ENCODE measurements at places on chromosomes 6 and 20. TPM values are rescaled to one million over a fixed set of nuclear protein-coding genes. Genes with fewer than 3 reads are reported as not detected.
A peak's percentile ranks its signal among the peaks of the same experiment; 100 is the strongest.

The C20orf144 gene
- under 0.01 TPM for total RNA-seq

- DNase-seq: no peak
- no peaks in the 10 kb centered on the region for H3K36me3 ChIP-seq
- H3K4me1 ChIP-seq: peaks cover 19% of the 10 kb centered on the region
- no peak overlapping the region for H3K27ac ChIP-seq
- no peak overlapping the region for H3K4me3 ChIP-seq
- no peaks in the 10 kb centered on the region for H3K27me3 ChIP-seq
These were observed 171.8 kb downstream of the BCAS1 start for GRCh38 chr20:53898556-53898931.

DNA sequence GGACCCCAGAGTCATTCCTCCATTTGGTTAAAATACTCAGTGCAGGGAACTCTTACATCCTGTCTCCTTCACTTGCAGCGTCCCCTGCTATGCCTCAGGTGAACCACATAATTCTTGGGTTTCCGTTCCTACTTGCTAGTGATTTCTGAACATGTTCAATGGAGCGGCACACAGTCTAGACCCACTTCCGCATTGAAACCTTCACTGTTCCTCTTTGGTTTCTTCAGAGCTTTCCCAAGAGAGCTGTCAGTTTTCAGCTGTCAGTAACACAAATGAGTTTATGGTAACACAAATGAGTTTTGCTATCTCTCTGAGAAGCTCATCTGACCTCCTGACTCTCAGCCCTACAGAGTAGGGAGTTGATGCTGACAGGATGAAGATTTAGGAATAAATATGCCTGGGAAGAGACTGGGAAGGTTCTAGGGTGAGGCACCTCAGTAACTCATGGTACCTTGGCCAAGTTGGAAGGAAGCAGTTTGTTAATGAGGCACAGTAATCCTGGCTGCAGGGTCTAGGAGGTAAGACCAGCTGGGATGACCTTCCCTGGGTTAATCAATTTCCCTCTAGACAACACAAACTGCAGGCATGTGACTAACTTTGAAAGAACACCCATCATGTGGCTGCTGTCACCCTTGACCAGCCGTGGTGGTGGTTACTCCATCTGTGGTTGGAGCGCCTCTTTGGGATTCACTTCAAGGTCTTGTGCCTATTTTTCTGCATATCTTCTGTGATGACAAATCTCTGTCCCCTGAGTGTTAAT, 5.4 kb downstream of the SYS1 start:
- H3K27me3 ChIP-seq: no peaks in the 10 kb centered on the region
- no peak overlapping the region for H3K4me3 ChIP-seq

- H3K36me3 ChIP-seq: no peaks in the 10 kb centered on the region
- H3K4me3 ChIP-seq: no peak overlapping the region
- H3K27me3 ChIP-seq: no peaks in the 10 kb centered on the region
- H3K27ac ChIP-seq: peak overlapping the region; percentile 3
- H3K4me1 ChIP-seq: peaks cover 40% of the 10 kb centered on the region
These were observed 90.3 kb downstream of the TCP11 start for GRCh38 chr6:35050757-35051330.

The FAM162B gene
- 13.1 TPM for total RNA-seq

- no peak for DNase-seq
- no peaks in the 10 kb centered on the region for H3K36me3 ChIP-seq
- H3K4me3 ChIP-seq: peak overlapping the region; percentile 4
- H3K4me1 ChIP-seq: peaks cover 4% of the 10 kb centered on the region
These were observed 1.7 kb upstream of the ZKSCAN8 start for GRCh38 chr6:28139860-28140543.

GRCh38 chr6:53233309-53233708, 84.7 kb upstream of the GCM1 start:
- DNase-seq: peak; percentile 67
- H3K36me3 ChIP-seq: no peaks in the 10 kb centered on the region
- no peaks in the 10 kb centered on the region for H3K4me1 ChIP-seq
- no peaks in the 10 kb centered on the region for H3K27me3 ChIP-seq
- no peak overlapping the region for H3K4me3 ChIP-seq

- H3K36me3 ChIP-seq: no peaks in the 10 kb centered on the region
- H3K27ac ChIP-seq: no peak overlapping the region
- H3K27me3 ChIP-seq: no peaks in the 10 kb centered on the region
- no peak overlapping the region for H3K4me3 ChIP-seq
- DNase-seq: no peak
These were observed 101.6 kb downstream of the TMEM200A start for GRCh38 chr6:130467146-130468050.

- no peaks in the 10 kb centered on the region for H3K27me3 ChIP-seq
- no peak overlapping the region for H3K4me3 ChIP-seq
- no peak for DNase-seq
- H3K27ac ChIP-seq: no peak overlapping the region
These were observed 41.9 kb upstream of the MYLIP start for GRCh38 chr6:16086965-16087364.

The ZC3H12D gene
- under 0.01 TPM for total RNA-seq

GRCh38 chr6:113039005-113039404, 691.9 kb downstream of the RFPL4B start:
- no peaks in the 10 kb centered on the region for H3K4me1 ChIP-seq
- H3K36me3 ChIP-seq: no peaks in the 10 kb centered on the region
- H3K27ac ChIP-seq: no peak overlapping the region
- no peaks in the 10 kb centered on the region for H3K27me3 ChIP-seq

- no peaks in the 10 kb centered on the region for H3K27me3 ChIP-seq
- no peak overlapping the region for H3K4me3 ChIP-seq
- H3K27ac ChIP-seq: no peak overlapping the region
- no peak for DNase-seq
These were observed 38.0 kb downstream of the TBC1D7 start for GRCh38 chr6:13290335-13290734.

DNA sequence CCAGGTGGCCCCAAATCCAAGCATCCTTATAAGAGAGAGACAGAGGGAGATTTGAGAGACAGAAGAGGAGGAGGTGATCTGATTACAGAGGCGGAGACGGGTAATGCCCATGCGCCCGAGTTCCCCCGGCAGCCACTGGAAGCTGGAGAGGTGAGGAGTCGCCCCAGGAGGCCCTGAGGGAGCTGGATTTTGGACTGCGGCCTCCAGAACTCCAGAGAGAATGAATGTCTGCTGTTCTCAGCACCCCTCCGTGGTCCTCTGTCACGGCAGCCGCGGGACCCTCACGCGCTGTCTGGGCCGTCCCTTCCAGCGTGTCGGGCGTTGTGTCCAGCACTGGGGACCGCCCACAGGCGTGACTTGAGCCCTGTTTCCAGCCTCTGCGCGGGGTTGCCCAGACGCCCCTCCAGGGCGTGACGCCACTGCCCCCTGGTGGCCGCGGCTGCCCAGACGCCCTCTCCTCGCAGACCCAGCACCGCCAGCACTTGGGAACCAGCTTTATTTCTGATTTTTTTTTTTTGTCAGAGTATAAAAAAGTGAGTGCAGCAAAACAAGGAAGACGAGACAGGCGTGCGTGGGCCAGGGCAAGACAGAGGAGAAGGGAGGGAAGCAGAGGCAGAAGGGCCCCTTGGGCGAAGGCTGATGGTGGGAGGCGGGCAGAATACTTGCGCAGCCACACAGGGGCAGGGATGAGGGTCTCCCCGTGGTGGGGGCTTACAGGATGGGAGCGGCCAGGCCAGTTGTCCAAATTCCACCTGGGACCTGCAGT, 4.1 kb upstream of the ZNF512B start:
- peak overlapping the region; percentile 54 for H3K4me3 ChIP-seq
- DNase-seq: peak; percentile 82
- peaks cover 17% of the 10 kb centered on the region for H3K4me1 ChIP-seq
- H3K27ac ChIP-seq: no peak overlapping the region
- no peaks in the 10 kb centered on the region for H3K36me3 ChIP-seq
- H3K27me3 ChIP-seq: no peaks in the 10 kb centered on the region

DNA sequence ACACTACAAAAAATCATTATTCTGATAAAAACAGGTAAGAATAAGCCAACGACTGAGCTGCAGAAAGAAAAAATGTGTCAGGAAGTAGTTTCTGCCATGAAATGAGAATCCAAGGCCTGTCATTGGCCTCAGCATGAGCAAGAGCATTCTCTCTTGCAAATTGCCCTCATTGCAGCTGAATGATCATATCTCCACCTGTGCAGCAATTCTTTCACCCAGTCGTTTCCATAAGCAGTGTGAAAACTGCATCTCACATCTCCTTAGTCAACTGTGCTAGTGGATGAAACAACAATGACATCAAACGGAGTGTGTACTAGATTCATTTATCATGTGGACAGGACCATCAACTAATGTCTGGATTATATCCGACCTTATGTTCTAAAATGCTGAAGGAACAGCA, 88.2 kb upstream of the STXBP5 start:
- no peaks in the 10 kb centered on the region for H3K4me1 ChIP-seq
- no peaks in the 10 kb centered on the region for H3K27me3 ChIP-seq
- H3K36me3 ChIP-seq: no peaks in the 10 kb centered on the region
- DNase-seq: no peak

The KCNB1 gene
- total RNA-seq: under 0.01 TPM

- no peak overlapping the region for H3K27ac ChIP-seq
- DNase-seq: peak; percentile 38
These were observed 2.9 kb downstream of the TFAP2A start for GRCh38 chr6:10411971-10412460.

- no peak overlapping the region for H3K27ac ChIP-seq
- no peak for DNase-seq
- peaks cover 4% of the 10 kb centered on the region for H3K36me3 ChIP-seq
- H3K27me3 ChIP-seq: no peaks in the 10 kb centered on the region
- no peak overlapping the region for H3K4me3 ChIP-seq
These were observed 72.9 kb upstream of the MYL9 start for GRCh38 chr20:36468149-36469000.

DNA sequence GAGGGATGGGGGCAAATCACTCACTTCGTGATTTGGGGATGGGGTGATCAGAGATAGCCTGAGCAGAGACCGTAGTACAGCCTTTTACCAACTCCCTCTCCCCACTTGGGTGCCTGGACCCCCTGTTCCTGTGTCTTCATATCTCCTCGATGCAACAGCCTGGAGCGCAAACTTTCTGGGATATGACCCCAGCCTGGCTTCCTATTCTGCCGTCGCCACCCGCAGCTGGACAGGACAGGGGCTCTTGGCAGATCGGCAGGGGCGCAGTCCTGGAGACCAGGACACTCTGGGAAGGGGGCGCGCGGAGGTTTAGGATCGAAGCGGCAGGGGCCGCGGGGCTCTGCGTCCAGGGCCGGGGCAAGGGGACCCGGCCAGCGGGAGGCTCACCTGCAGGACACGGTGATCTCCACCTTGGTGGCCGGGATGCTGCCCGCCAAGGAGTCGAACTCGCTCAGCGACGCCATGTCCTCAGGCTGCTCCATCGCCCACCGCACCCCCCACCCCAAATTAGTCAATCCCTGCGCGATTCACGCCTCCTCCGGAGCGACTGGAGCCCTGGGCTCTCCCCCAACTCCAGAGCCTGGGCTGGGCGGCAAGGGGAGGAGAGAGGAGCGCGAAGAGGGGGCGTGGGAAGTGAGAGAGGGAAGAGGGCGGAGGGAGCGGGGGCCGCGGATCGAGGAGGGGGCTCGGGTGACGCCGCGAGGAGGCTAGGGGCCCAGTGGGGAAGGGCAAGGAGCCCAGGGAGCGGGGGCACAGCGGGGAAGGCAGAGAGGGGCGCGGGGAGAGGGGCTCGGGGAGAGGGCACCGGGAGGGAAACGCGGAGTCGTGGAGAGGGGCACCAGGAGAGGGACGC, at the start of gene CPNE5:
Gene CPNE5, minus strand, starts transcription at position 549 of the 853 bp plus-strand sequence. Its CDS starts 67 bp downstream, at position 482.
- no peak within 1 kb of the TSS for H3K27ac ChIP-seq
- H3K4me1 ChIP-seq: peaks cover 8% of the 10 kb centered on the region
- no peak for DNase-seq
- no peaks in the 10 kb centered on the region for H3K36me3 ChIP-seq

DNA sequence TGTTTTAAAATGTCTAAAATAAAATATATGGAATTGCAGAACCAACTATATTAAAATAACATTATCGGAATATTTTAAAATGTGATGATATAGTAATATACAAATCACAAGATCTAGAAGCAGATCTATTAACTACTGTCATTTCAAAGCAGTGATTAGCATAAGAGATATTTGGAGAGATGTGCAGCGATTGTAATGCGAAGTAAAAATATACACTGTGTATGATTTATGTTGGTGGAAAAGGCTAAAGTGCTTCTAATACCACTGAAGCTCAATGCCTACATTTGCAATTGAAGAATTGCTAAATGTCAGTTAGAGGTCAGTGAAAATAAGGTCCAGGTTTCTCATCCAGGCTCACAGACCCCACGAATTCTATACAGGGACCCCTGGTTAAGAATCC, 248.6 kb upstream of the PLN start:
- no peaks in the 10 kb centered on the region for H3K27me3 ChIP-seq
- H3K4me1 ChIP-seq: peaks cover 2% of the 10 kb centered on the region
- H3K4me3 ChIP-seq: no peak overlapping the region
- no peak overlapping the region for H3K27ac ChIP-seq

- no peaks in the 10 kb centered on the region for H3K27me3 ChIP-seq
- no peaks in the 10 kb centered on the region for H3K4me1 ChIP-seq
- H3K36me3 ChIP-seq: no peaks in the 10 kb centered on the region
- peak; percentile 63 for DNase-seq
- H3K27ac ChIP-seq: no peak overlapping the region
These were observed 77.5 kb downstream of the FKBP5 start for GRCh38 chr6:35611240-35611639.

GRCh38 chr6:111724505-111724904, 118.8 kb upstream of the TRAF3IP2 start:
- no peaks in the 10 kb centered on the region for H3K36me3 ChIP-seq
- H3K4me3 ChIP-seq: no peak overlapping the region
- H3K27me3 ChIP-seq: no peaks in the 10 kb centered on the region
- no peak for DNase-seq

The KIF13A gene
- total RNA-seq: 65.0 TPM

DNA sequence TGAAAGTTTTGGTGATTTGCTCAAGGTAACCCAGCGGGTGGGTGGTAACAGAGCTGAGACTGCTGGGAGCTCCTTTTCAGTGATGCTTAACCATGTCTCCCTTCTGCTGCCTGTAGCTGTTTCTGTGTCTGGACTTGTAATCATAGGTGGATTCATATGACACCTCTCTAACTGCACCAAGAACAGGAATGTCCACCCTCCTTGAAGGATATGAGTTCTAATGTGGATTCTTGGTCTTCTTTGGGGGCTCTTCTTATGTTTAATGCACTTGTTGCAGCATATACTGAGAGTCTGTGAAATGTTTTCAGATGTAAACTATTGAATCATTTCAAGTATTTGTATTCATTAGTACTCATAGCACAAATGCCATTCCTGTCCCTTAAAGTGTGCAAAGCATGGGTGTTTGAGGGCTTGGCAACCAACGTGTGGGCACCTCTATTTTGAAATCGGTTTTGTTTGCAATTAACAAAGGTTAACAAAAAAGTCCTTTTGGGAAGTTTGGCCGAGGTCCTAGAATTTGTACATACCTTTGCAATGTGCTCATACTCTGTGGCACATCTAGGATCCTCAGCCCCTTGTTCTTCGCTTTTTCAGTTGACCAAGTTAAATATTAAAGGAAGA, 138.0 kb downstream of the SOX4 start:
- no peak overlapping the region for H3K4me3 ChIP-seq
- H3K27ac ChIP-seq: no peak overlapping the region
- H3K4me1 ChIP-seq: no peaks in the 10 kb centered on the region
- DNase-seq: peak; percentile 86
- no peaks in the 10 kb centered on the region for H3K36me3 ChIP-seq
- no peaks in the 10 kb centered on the region for H3K27me3 ChIP-seq

- H3K27ac ChIP-seq: no peak overlapping the region
- H3K4me3 ChIP-seq: no peak overlapping the region
- no peaks in the 10 kb centered on the region for H3K36me3 ChIP-seq
- DNase-seq: no peak
These were observed 73.4 kb upstream of the GTSF1L start for GRCh38 chr20:43800186-43800585.

The MYH7B gene
- total RNA-seq: 0.26 TPM

GRCh38 chr20:31666258-31667042, 28.7 kb downstream of the COX4I2 start:
- peaks cover 12% of the 10 kb centered on the region for H3K36me3 ChIP-seq
- peak; percentile 46 for DNase-seq
- peaks cover 22% of the 10 kb centered on the region for H3K4me1 ChIP-seq
- H3K27ac ChIP-seq: no peak overlapping the region

The NHLRC1 gene
- total RNA-seq: 3.1 TPM
